CD4-positive, alpha-beta T cell (primary cell): ENCODE measurements at places on chromosomes 2 and 18.

GRCh38 chr2:23476786-23477185 lies 91.8 kb downstream of the KLHL29 start:
- no peak for DNase-seq

- DNase-seq: no peak
These were observed 60.6 kb downstream of the ETAA1 start for GRCh38 chr2:67457699-67458098.

- no peak for DNase-seq
These were observed 202.3 kb upstream of the RAB6C start for GRCh38 chr2:129777146-129777545.

GRCh38 chr2:222315443-222316121 lies 16.8 kb upstream of the PAX3 start:
- no peak for DNase-seq

DNA sequence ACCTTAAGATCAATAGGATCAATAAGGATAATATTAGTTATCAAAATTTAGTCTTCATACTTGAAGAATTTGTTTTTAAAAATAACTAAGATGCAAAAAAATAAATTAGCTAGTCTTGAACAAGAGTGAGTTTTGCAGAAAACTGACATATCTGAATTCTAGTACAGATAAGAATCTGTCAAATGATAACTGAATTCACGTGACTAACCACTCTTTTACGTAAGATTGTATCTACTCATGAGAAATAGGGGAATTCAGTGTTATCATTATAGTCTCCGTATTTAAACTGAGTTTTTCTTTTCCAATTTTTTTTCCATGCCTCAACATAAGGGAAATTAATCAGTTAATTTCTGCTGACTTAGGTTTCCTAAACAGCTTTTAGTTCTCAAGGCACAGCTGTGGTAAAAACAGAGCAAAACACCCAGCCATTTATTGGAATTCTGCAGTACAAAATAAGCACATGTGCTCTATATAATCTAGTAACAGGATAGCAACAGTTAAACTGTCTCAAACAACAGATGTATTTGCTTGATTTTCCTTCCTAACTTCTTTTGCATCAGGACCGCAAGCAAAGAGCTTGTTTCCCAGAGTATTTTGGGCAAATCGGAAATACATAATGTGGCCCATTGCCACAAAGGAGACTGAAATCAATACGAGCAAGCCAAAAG lies 19.1 kb downstream of the SLC40A1 start:
- no peak for DNase-seq

DNA sequence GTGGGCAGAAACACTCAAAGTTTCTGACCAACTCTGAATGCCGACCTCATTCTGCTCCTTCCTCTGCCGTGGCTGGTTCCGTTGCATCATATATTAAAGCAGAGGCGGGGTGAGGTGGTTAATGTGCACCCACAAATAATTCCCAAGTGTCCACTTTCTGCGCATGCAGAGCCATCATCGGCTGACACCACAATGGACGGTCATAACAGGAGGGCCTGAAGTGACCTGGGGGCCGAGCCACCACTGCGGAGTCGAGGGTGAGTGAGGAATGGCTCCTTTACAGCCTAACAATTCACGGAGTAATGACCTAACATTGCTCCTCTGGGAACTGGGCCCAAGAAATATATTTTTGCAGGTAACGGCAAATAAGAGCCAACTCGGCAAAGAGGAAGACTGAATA lies 32.9 kb upstream of the GLI2 start:
- DNase-seq: no peak
